ENCODE measurements at places on chromosomes 1 and 21. TPM values are rescaled to one million over a fixed set of nuclear protein-coding genes. Genes with fewer than 3 reads are reported as not detected.

GRCh38 chr1:77857552-77857951, 30.9 kb upstream of the NEXN start:
- DNase-seq: peak; percentile 28

DNA sequence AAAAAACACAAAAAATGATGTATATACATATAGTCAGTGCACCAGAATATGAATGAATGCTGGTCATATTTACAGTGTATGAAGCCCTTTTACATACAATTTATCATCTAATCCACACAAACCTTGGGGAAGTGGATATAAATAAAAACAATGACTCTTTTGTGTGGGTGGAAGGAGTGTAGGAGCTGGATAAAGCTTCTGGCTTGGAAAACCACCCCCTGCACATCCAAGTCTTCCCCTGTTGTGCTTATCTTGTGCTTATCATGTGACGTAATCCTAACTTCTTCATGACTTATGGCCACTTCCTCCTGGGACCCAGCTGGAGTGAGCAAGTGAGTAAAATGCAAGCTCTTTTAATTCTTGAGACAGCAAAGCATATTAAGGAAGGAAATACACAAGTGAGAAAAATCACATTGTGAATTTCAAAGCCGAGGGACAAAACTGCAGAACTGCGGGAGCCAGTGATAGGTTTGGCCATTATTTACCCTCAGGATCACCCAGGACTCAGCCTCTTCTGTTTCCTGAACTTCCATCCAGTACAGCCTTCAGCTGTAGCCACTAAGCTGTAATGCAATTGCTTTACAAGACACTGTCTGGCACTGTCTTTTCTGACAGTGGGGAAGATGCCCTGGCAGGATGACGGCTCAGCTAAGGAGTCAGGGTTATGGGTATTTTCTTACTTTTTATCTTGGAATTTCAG, 104.0 kb upstream of the PPM1J start:
- peak; percentile 85 for DNase-seq

- DNase-seq: no peak
These were observed 64.2 kb downstream of the CYYR1 start for GRCh38 chr21:26508903-26509302.

DNA sequence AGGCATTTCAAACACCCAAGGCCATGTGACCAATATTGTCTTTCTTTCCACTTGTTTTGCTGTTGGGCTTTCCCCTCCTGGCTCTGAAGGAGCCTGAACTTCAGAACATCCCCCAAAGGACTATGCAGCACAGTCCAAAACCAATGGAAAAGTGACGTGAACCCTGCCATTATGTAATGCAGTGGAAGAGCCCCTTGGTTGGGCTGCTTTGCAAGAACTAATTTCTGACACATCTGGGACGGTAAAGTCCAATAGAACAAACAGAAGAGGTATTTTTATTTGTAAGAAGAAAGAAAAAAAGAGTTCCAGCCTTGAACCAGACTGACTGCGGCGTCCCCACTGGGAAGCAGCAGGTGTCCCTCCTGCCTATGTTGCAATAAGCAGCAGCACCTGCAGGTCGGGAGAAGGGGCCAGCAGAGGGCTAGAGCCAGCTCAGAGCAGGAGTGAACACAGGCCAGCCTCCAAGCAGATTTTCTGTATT, 116.7 kb downstream of the CDC7 start:
- no peak for DNase-seq

- DNase-seq: peak; percentile 4
These were observed 81.4 kb downstream of the ASTN1 start for GRCh38 chr1:177082855-177083693.

ITLN2 gene
- not detected for total RNA-seq
